ENCODE measurements at places on chromosomes 11 and 22.

DNA sequence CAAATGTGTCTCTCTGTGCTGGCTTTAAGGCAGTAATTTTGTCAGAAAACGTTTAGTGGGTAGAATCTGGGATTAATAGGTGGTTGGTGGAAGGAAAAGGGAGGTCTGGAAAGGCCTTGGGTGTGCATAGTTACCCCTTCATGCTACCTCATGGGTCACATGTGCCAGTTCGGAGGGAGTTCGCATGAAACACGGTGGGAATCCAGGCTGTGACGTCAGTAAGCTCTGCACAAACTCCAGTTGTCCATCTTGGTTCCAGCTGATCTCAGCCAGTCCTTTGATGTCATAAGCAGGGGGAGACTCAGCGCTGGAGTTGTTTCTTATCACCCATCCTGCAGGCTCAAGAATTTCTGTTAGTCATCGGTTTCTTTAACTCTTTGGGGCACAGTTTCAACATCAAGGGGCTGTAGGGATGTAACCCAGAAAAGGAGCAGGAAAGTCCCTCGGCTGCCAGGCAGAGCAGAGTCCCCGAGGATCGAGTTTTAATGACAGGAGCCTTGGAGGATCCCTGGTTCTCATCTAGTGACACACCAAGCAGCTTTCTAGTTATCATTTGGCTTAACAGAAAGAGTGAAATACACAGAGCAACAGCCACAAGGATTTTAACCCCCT is 28.9 kb downstream of the MOV10L1 start:
- peak; percentile 49 for DNase-seq

DNA sequence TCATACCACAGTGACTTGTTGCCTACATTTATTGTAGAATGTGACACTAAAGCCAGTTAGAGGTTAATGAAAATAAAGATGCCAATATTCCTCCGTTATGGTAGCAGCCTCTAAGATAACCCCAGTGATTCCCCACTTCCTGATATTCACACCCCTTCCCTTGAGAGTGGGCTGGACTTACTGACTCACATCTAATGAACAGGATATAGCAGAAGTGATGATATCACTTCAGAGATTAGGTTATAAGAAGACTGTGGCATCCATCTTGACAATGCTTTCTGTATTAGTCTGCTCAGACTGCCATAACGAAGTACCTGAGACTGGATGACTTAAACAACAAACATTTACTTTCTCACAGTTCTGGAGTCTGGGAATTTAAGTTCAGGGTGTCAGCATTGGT is 149.6 kb upstream of the MTNR1B start:
- no peak for DNase-seq

DNA sequence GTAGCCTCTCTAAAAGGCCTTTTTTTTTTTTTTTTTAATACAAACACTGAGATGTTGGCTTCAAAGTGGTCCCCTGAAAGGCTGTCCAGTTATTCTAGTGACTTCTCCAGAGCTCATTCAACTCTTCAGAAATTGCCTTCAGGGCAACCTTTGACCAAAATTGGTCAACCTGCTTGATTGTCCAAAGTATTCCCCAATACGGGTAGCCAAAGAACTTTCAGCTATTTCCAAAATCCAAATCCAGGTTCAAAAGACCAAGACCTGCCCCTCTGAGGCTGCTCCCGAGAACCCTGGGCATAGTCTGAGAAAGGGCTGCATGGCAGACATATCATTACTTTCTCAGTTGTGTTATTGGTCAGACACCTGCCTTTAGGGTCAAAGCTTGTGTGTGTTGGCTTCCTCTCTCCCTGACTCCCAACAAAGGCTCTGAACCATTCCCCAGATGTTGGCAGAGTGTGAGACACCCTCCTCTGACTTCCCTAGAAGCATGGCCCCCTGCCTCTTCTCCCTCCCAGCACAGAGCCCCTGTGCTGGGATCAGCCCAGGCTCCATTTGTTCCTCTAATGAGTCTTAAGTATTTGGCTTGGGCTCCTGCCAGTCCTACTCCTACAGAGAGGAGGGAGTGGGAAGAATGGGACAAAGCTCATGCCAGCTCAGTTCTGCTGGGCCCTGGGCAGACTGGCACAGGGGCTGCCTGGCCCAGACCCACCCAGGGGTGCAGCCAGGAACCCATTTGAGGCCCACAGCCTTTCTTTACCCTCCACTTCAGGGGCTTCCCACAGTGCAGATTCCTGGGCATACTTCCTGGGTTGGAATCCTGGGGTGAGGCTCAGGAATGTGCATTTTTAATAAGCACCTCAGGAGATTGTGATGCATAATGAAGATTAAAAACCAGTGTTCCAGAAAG is 30.3 kb downstream of the TNKS1BP1 start:
- no peak for DNase-seq

GRCh38 chr22:31083923-31084810 is 3.0 kb downstream of the SMTN start:
- DNase-seq = no peak

GRCh38 chr11:132256528-132257279 is 886.3 kb downstream of the NTM start:
- DNase-seq = no peak

- no peak for DNase-seq
These were observed 218.2 kb downstream of the JRKL start for GRCh38 chr11:96607864-96608558.

DNA sequence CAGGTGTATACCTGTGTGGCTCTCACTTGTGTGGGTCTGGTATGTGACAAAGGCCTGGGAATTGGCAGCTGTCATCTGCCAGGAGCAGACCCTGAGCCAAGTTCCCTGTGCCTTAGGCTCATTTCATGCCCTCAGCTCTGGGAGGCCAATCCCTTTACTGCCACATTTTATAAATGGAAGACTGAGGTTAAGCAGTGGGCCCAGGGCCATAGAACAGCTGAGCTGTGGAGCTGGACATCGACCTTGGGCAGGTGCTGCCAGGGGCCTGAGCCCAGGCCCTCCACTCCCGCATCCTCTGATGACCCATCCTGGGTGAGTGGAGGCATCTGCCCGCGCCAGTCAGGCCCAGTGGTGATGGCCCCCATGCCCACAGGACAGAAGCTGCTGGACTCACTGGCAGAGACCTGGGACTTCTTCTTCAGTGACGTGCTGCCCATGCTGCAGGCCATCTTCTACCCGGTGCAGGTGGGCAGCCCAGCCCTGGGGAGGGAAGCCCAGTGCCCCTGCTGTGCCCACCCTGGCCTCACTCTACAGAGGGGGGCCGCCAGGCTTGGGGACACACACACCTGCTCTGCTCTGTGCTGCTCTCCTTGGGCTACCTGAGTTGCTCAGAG is 20.9 kb upstream of the ARHGAP8 start:
- no peak for DNase-seq

GRCh38 chr22:21626735-21627469 is 2.9 kb downstream of the YDJC start:
- DNase-seq = no peak

DNA sequence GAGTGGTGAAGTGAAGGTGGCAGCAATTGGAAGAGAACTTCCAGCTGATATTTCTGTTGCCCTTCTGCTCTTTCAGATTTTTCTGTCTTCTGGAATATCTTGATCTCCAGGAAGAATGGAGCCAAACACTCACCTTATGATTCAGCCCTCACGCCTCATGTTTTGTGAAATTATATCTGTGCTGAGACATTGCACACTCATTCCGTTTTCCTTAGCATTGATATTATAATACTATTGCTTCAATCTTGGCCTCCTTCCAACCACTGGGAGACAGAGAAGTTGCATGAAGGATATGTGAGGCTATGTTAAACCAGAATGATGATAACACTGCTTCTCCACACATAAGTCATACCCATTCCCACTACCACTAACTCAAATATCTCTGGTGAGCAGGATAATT is 177.9 kb downstream of the ETS1 start:
- DNase-seq = no peak

DNA sequence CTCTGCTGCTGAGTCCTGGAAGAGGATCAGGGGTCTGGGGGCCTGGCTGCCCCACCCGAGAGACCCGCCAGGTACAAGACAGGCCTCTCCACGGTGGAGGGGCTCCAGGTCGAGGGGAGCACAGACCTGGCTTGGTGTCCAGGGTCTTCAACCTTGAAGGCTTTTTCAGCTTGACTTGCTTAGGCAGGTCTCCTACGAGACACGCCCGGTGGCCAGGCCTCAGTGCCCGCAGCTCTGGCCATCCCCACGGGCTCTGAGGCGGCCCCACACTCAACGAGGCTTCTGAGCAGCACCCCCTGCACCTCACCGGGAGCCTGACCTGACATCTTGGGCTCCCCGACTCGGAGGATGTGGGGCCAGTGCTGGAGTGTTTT is 6.6 kb upstream of the PLXNB2 start:
- DNase-seq = no peak

- DNase-seq = no peak
These were observed 530.8 kb upstream of the CCDC179 start for GRCh38 chr11:23391031-23391430.

DNA sequence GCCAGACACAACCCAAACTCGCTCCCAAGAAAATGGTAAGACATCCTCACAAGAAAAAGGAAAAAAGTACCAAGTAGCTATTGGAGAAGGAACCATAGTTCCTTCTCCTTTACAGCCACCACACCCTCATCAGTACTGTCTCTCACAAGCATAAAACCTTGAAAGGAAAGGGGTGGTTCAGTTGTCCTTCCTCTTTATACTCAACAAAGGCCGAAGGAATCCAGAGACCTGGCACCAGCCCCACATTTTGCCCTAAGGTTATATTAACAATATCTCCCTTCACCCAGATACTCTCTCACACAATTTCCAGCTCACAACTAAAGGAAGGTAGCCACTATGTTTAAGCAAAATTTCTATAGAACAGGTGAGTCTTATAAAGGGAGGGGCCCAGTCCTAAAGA is 8.5 kb downstream of the FHIP1B start:
- no peak for DNase-seq

- no peak for DNase-seq
These were observed 295.1 kb upstream of the PLET1 start for GRCh38 chr11:112555491-112556364.

- DNase-seq = no peak
These were observed 43.2 kb upstream of the CHKA start for GRCh38 chr11:68164437-68164836.

- DNase-seq = no peak
These were observed 351.4 kb upstream of the LUZP2 start for GRCh38 chr11:24145411-24145810.

DNA sequence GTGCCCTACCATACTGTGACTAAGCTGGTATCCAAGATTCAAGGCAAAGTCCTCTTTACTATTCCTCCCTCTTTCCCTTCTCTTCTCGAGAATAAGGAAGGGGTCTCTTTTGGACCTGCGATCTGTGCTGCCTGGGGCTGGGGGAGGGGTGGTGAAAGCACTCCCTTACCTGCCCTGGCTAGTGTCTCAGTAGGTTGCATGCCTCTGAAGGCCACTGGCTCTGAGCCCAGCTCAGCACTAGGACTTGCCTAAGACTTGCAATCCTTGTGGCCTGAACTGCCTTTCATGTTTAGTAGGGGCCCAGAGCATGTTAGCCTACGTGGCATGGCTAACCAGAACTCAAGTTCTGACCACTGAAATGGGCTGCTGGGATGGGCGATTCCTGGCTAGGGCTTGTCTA is 13.0 kb upstream of the REXO2 start:
- no peak for DNase-seq

DNA sequence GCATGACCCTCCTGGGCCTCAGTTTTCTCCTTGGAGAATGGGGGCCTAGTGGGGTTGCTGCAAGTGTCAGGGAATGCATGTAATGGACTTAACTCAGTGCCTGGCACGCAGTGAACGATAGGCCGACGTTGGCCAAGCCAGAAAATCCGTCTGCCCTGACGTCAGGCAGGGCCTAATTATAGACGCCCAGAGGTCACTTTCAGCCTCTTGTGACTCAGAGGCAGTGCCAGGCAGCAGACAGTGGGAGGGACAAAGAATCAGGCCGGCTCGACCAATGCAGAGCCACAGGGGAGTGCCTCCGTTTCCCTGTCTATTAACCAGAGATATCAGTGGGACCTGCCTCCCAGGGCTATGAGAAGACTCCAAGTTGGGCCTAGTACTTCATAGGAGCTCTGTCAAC is 115.0 kb downstream of the MN1 start:
- DNase-seq = peak; percentile 5

GRCh38 chr11:86438685-86439084 is 64.0 kb downstream of the CCDC81 start:
- DNase-seq = no peak

DNA sequence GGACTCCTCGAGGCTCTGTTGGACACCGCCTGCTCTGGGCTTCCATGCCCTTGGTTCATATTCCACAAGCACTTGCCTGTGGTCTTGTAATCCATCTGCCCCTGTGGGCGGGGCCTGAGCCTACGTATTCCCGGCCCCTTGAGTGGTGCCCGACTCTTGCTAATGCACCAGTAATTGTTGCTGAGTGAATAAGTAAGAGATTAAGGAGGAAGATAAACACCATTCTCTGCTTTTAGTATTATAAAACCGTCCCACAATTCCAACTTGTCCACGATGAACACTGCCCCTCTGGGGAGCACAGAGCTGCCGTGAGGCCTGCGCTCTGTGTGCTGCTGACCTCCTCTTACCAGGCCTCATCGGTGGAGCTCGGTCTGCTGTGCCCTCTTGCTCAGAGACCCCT is 50.3 kb downstream of the MICAL2 start:
- DNase-seq = no peak

- no peak for DNase-seq
These were observed 185.3 kb upstream of the LARGE1 start for GRCh38 chr22:34105461-34106062.

DNA sequence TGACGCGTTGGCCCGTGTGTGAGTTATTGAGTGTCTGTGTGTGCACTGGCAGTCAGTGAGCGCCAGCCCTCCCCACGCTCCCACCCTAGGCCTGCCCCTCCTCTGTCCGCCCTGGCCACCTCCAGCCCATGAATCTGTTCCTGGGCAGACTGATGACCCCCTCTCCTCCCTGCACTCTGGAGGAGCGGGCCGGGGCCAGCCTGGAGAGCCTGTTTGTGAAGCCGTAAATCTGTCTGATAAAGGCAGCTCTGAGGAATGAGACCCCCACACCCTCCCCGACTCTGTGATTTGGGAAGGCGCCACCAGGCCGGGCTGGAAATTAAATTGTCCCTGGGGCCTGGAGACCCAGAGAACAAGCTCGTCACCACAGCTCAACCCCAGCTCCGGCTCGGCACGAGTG is 8.6 kb downstream of the TSSC4 start:
- no peak for DNase-seq

DNA sequence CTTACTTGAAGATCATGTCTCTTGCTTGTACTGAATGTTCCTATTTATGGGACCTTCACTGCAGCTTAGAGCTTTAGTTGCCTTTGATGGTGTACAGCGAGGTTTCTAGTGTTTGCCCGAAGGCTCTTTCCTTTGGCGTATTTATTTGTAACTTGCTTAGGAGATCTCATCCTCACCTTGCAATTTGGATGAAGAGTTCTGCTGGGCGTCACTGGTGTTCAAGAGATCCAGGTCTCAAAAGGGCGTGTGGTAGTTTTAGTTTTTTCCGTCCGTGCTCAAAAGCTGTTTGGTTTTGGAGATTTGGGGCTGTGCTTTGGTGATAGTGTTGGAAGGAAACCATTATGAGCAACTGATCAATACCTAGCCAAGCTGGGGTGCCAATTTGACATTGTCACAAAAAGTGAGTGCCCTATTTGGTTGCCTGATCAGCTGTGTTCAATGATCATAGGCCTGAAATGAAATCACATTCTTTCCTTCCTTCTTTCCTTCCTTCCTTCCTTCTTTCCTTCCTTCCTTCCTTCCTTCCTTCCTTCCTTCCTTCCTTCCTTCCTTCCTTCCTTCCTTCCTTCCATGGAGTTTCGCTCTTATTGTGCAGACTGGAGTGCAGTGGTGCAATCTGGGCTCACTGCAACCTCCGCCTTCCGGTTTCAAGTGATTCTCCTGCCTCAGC is 69.7 kb upstream of the GRAMD1B start:
- DNase-seq = no peak
